Right lobe of liver (tissue), 6 donors: ENCODE measurements at places on chromosomes 13 and 19. TPM values are rescaled to one million over a fixed set of nuclear protein-coding genes. Genes with fewer than 3 reads are reported as not detected.

DNA sequence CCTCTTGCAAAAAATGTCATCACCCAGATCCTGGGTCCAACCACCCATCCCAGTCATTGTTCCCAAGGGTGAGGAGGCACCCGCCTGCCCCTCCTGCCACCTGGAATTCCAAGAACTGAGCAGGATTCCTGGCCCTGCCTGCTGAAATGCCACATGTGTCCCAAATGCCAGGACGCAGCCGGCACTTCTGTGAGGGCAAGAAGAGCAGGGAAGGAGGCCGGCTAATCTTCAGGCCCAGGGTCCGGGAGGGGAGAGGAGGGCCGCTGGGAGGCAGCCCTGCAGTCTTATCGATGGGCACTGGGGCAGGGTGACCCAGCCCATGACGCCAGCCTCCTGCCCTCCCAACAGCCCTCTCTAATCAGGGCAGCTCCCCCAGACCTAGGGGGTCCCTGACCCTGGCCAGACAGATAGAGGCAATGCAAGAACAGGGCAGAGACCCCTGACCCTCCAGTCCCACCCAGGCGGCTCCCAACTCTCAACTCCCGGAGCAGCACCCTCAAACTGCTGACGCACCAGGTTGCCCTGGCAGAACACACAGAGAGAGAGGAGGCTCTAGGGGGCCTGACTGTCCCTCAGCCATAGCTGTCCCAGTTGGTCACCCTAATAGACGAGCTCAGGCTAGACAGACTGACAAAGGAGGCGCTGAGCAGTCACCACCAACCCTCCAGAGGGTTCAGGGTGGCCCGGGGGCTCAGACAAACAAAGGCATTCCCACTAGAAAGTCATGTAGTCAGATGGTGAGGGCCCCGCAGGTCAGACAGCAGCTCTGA lies 1.5 kb downstream of the MFSD12 start:
- peak overlapping the region; percentile 96 for H3K4me3 ChIP-seq
- no peak for DNase-seq
- no peaks in the 10 kb centered on the region for H3K4me1 ChIP-seq
- no peaks in the 10 kb centered on the region for H3K36me3 ChIP-seq
- no peaks in the 10 kb centered on the region for H3K27me3 ChIP-seq
- H3K27ac ChIP-seq, result no peak overlapping the region

The CEACAM16 gene
- total RNA-seq, result not detected

The ZNF575 gene
- total RNA-seq, result 0.99 TPM

GRCh38 chr13:23859904-23860303 lies 29.3 kb downstream of the MIPEP start:
- no peak overlapping the region for H3K27ac ChIP-seq
- no peak for DNase-seq
- H3K4me1 ChIP-seq, result no peaks in the 10 kb centered on the region
- H3K4me3 ChIP-seq, result no peak overlapping the region

The DCT gene
- 0.10 TPM for total RNA-seq

The ISYNA1 gene
- 7.6 TPM for total RNA-seq

DNA sequence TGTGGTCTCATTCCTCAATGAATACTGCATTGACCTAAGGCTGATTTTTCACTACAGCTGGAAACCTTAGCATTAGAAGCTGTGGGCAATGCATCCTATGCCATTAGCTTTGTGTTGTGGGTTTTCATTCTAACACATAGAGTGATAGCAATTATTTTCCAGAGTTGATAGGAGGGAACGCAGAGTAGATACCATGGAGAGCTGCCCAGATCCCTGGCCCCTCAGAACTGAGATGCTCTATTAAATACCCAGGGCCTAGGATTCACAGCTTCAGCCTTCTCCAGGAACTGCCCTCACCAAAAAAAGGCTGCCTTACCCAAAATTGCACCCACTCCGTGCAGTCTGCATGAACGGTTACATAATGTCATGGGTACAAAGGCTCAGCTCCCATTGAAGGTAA lies 444.4 kb downstream of the SUCLA2 start:
- H3K4me3 ChIP-seq, result no peak overlapping the region
- H3K27me3 ChIP-seq, result no peaks in the 10 kb centered on the region
- no peak overlapping the region for H3K27ac ChIP-seq
- no peaks in the 10 kb centered on the region for H3K36me3 ChIP-seq

GRCh38 chr19:38826856-38827551 lies 4.6 kb downstream of the ECH1 start:
- H3K4me1 ChIP-seq, result peaks cover 29% of the 10 kb centered on the region
- no peaks in the 10 kb centered on the region for H3K27me3 ChIP-seq
- H3K27ac ChIP-seq, result no peak overlapping the region
- no peak for DNase-seq
- peaks cover 31% of the 10 kb centered on the region for H3K36me3 ChIP-seq
- no peak overlapping the region for H3K4me3 ChIP-seq

DNA sequence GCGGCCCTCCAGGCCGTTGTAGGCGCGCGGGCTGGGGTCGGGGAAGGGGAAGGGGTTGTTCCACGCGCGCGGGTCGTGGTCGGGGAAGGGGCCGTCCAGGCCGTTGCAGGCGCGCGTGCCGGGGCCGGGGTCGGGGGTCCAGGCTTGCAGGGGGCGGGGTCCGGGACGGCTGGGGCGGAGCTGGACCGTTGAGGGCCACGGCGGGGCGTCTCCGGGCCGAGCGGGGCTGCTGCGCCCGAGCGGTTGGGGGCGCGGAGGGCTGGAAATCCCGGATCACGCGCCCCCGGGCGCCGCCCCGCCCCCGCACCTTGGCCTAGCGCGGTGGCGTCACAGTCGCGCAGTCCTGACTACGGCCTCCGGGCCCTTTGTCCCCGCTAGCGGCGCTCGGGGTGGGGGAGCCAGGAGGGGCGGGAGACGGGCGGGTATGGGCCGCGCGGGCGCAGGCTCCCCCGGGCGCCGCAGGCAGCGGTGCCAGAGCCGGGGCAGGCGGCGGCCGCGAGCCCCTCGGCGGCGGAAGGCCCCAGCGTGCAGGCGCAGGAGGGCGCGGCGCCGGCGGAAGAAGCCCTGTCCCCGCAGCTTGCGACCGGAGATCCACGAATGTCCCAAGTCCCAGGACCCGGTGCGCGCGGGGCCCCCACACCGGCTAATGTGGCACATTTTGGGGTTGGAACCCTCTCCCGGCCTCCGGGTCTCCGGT lies 665 bp downstream of the GPX4 start:
- H3K27me3 ChIP-seq, result no peaks in the 10 kb centered on the region
- peak overlapping the region; percentile 68 for H3K4me3 ChIP-seq
- DNase-seq, result peak; percentile 87
- peaks cover 12% of the 10 kb centered on the region for H3K36me3 ChIP-seq

GRCh38 chr19:13691569-13692435 lies 72.5 kb upstream of the MRI1 start:
- no peak overlapping the region for H3K4me3 ChIP-seq
- DNase-seq, result no peak
- H3K27me3 ChIP-seq, result no peaks in the 10 kb centered on the region
- no peaks in the 10 kb centered on the region for H3K36me3 ChIP-seq
- no peaks in the 10 kb centered on the region for H3K4me1 ChIP-seq

The CCDC8 gene
- total RNA-seq, result 0.55 TPM

DNA sequence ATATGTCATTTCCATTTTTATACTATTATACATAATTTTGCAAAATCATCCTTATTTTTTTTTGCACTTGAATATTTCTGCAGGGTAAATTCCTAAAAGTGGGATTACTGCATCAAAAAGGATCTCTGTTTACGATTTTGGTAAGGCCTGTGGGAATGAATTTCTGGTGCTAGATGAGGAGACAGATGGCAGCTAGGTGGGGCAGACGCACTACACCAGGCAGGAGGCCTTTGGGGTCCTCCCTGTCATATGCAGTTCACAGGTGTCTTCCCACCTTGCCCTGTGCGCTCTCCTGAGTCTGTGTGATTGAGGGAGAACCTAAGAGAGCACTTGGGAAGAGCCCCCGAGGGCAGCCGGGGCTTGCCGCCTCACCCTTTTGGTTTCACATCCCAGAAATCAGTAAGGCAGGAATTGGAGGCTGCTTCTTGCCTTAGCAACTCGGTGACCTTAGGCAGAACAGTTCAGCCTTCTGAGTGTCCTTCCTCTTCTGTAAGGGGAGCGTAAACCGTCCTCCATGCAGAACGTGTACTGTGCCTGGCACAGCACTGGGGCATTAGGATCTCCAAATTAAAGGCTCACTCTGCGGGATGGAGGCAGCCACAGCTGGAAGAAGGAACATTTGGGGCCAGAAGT lies 13.4 kb upstream of the GJB2 start:
- no peak for DNase-seq
- H3K36me3 ChIP-seq, result no peaks in the 10 kb centered on the region
- H3K27me3 ChIP-seq, result no peaks in the 10 kb centered on the region
- H3K4me1 ChIP-seq, result no peaks in the 10 kb centered on the region

The PCDH17 gene
- total RNA-seq, result 3.0 TPM

GRCh38 chr13:110838116-110838515 lies 76.8 kb downstream of the ANKRD10 start:
- no peak for DNase-seq
- H3K27ac ChIP-seq, result no peak overlapping the region
- H3K4me1 ChIP-seq, result peaks cover 13% of the 10 kb centered on the region
- H3K27me3 ChIP-seq, result no peaks in the 10 kb centered on the region
- no peak overlapping the region for H3K4me3 ChIP-seq
